Activated CD4-positive, alpha-beta T cell treated with anti-CD3 and anti-CD28 coated beads, Interleukin-2, amount 50 U/mL, for 4 hours (primary cell): ENCODE measurements at places on chromosomes 2 and 18.

GRCh38 chr18:10727477-10727876 lies 201.7 kb downstream of the NAPG start:
- no peak for DNase-seq

DNA sequence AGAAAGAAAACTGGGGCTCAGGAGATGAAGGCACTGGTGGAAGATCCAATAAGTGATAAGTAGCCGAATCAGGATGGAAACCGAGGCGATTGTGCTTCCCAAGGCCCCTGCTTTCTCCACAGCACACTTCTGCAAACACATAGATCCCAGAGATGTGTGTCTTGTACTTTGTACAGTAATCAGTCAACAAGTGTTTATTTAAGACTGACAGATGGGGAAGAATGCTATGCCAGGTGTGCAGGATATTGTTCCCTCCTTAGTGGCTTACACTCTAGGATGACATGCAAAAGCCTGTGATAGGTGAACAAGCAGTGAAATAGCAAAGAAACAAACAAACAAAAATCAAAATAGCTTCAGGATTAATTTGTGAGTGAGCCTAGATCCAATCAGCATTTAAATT lies 116.6 kb downstream of the ACTR3 start:
- DNase-seq: no peak

DNA sequence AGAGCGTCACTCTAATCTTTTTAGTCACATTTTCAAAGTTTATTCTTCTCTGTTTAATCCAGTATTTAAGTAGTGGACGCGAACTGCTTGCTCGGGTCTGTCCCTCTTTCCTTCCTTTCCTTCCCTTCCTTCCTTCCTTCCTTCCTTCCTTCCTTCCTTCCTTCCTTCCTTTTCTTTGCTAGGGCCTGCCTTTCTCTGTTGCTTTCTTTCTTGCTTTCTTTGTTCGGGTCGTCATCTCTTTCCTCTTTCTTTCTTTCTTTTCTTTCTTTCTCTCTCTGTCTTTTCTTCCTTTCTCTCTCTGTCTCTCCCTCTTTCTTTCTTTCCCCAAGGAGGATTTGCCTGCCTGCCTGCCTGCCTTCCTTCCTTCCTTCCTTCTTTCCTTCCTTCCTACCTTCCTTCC lies 3.0 kb upstream of the ACKR3 start:
- no peak for DNase-seq

DNA sequence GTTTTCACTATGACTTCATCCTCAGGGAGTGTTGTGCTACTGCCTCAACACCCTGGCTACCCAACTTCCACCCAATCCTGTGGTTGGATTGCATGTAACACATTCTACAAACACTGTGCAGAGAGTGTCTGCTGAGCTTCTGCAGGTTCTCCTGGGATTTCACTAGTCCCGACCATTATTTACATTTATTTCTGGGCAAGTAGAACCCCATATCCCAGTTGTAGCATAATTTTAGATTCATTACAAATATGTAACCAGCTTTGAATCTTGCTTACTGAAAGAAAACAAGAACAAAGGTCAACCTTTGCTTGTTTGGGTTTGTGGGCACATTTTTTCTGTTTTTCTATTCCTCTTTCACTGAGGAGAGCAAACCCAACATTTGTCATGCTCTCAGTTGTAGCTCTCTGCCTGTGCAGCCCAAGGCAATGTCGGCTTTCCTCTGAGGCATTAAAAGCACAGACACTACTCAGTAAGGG lies 2036.1 kb upstream of the LRRTM1 start:
- no peak for DNase-seq

DNA sequence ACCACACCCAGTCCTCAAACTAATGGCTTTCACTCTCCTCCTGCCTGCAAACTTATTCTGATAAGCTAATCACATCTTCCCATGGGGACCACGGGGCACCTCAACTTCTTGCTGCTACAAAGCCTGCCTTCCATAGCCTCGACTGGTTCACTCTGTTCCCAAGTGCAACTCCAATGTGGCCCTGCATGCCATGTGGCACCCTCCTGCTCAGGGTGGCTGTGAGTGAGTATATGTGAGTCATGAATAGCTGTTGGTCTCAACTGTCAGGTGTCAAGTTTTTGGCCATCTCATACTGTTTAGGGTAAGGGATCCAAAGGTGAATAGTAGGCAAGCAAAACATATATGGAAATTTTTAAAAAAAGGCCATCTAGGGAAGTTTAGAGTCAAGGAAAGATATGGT lies 276.1 kb upstream of the DCC start:
- no peak for DNase-seq

- no peak for DNase-seq
Measured at GRCh38 chr2:69141061-69141460, 128.1 kb downstream of the ANTXR1 start.

GRCh38 chr2:73290049-73290839 lies 3.1 kb downstream of the EGR4 start:
- peak; percentile 48 for DNase-seq

DNA sequence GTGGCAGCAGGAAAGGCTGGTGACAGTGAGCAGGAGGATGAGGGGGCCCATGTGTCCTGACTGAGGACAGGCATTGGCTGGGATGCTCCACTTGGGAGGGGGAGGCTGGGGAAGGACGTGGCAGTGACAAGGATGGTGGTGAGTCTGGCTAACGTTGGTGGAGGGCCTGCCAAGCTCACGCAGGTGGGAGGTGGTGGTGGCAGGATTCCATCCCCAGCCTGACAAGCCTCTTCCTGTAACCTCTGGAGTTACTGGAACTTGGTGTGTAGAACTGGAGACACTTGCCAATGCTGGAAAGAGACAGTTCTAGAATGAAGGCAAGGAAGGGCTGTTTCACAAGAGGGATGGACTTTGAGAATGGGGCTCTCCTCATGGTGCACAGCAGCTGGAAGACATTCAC lies 8.2 kb downstream of the PROM2 start:
- DNase-seq: no peak

DNA sequence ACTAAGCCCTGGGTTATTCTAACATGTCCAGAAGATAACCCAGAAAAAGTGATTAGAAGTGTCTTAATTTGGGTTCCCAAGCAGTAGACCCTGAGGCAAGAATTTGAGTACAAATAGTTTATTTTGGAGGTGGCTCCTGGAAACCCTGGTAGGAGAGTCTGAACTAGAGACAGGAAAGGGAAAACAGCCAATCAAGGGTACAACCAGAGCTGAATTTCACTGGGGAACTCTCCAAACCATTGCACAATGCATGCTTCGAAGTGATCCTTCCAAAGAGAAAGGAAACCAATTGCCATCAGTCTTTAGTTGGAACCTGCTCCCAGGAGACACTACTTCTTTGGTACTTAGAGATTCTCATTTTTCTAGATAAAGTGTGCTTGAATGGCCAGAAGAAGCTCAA lies 361.5 kb downstream of the MBD2 start:
- DNase-seq: no peak

- no peak for DNase-seq
Measured at GRCh38 chr2:42045352-42045751, 2.5 kb upstream of the PKDCC start.

GRCh38 chr2:85525567-85525966 lies 13.4 kb upstream of the MAT2A start:
- no peak for DNase-seq

- DNase-seq: no peak
Measured at GRCh38 chr2:77768508-77768907, 246.3 kb upstream of the LRRTM4 start.

- no peak for DNase-seq
Measured at GRCh38 chr2:99492721-99493120, 2.9 kb upstream of the REV1 start.

DNA sequence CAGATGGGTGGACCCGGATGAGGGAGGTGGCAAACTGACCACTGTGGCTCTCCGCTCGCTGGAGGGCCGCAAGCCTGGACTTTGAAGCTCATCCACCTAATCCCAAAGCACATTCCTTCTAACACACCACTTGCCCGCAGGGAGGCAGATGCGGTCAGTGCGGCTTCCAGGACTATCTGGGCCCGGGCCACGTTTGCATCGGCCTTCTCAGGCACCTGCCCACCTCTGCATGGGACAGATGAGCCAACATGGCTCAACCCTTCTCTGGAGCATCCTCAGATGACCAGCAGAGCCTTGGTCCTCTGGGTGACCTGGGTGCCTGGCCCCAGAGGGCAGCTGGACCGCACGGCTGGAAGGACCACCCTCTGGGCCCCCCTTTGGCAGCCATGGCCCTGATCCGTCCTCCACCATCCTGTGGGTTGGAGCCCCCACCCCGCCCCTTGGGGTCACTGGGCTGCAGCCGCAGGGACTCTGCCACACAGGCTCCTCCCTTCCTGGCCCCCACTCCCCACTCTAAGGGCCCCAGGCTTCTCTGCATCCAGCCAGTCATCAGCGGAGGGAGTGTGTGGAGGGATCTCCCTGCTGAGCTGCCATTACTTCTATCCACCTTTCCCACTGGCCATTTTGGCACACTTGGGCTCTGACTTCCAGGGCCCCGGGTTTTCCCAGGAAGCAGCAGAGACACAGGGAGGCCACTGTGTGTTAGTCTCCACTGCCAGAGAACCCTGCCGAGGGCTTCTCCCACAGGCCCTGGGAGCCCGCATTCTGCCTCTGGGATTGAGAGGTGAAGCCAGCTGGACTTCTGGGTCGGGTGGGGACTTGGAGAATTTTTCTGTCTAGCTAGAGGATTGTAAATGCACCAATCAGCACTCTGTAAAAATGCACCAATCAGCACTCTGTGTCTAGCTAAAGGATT lies 12.3 kb downstream of the HDAC4 start:
- DNase-seq: no peak

GRCh38 chr2:120064664-120065063 lies 51.8 kb downstream of the EPB41L5 start:
- DNase-seq: no peak

DNA sequence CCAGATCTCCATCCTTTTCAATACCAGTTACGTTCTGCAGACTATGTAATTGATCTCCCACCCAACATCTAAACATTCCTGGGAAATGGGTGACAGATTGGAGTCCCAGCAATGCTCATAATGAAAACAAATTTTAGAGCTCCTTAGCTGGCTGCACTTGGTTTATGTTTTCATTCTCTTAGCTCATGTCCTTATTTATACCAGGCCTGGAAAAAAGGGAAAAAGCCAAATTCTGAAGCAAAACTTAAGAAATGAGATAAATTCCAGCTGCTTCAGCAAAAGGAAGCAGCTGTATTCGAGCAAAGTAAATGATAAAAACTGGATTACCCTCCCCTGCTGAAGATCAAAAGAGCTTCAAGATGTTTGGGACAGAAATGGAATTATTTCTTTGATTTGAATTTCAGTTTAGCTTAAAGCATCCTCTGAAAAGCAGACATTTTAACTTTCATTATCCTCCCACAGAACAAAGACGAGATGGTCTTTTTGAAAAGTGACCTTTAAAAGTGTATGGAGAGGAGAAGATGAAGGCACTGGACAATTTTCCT lies 196.5 kb upstream of the THUMPD2 start:
- DNase-seq: no peak
